ENCODE measurements at places on chromosomes 11 and 22. TPM values are rescaled to one million over a fixed set of nuclear protein-coding genes. Genes with fewer than 3 reads are reported as not detected.

OR52D1 gene
- not detected for total RNA-seq

DNA sequence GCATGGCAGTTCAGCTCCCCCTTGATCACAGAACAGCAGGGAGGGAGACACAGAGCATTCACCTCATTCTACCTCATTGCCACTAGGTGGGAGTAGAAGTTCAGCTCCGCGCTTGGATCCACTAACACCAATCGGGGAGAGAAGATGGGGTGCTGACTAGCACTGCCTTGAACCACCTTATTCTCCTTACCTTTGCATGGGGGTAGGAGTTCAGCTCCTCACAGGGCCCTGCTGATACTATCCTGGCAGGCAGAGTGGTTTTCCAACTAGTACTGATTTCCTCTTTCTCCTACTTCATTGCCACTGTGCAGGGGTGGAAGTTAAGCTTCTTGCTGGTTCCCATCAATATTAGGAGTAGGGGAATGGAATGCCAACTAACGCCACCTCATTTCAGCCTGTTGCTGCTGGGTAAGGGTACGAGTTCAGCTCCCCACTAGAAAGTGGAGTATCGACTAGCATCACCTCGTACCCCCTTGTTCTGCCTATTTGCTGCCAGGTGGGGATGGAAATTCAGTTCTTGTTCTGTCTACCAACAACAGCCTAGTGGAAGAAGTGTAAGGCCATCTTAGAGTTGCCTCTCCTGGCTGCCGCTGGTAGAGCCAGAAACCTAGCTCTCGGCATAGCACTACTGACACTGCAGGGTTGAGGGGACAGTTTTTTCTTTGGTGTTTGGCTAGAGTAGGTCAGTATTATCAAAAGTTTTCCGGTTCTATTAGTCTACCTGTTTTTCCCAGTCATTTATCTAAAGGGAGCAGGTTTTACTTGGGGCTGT, 550.9 kb upstream of the CCDC90B start:
- peak; percentile 19 for DNase-seq
- no peaks in the 10 kb centered on the region for H3K27me3 ChIP-seq
- H3K4me1 ChIP-seq, result no peaks in the 10 kb centered on the region
- no peak overlapping the region for H3K4me3 ChIP-seq
- no peak overlapping the region for H3K27ac ChIP-seq
- no peaks in the 10 kb centered on the region for H3K36me3 ChIP-seq

- H3K27ac ChIP-seq, result no peak overlapping the region
- no peaks in the 10 kb centered on the region for H3K36me3 ChIP-seq
- H3K4me3 ChIP-seq, result no peak overlapping the region
Observed at GRCh38 chr11:44269369-44270351, 40.3 kb downstream of the ALX4 start.

DNA sequence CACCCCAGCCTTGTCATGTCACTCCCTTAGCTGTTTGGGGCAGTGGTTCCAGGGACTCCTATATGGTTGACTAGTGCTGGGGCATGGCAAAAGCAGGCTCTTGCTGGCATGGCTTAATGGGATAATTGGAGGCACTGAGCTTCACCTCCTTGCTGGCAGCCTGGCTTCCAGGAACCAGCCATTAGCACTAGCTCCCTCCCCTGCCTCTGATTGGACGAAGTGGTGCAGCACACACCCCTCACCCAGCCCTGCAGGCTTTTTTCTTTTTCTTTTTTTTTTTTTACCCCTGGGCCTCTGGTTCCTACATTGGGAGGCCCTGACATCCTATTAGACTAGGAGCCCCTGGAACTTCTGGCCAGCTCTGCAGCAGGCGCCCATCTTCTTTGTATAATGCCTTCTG, 18.6 kb downstream of the PHLDB1 start:
- peaks cover 60% of the 10 kb centered on the region for H3K4me1 ChIP-seq
- H3K27me3 ChIP-seq, result no peaks in the 10 kb centered on the region
- H3K27ac ChIP-seq, result no peak overlapping the region
- peaks cover 43% of the 10 kb centered on the region for H3K36me3 ChIP-seq
- peak; percentile 33 for DNase-seq
- H3K4me3 ChIP-seq, result no peak overlapping the region

TMEM135 gene
- total RNA-seq, result 16.9 TPM

DNA sequence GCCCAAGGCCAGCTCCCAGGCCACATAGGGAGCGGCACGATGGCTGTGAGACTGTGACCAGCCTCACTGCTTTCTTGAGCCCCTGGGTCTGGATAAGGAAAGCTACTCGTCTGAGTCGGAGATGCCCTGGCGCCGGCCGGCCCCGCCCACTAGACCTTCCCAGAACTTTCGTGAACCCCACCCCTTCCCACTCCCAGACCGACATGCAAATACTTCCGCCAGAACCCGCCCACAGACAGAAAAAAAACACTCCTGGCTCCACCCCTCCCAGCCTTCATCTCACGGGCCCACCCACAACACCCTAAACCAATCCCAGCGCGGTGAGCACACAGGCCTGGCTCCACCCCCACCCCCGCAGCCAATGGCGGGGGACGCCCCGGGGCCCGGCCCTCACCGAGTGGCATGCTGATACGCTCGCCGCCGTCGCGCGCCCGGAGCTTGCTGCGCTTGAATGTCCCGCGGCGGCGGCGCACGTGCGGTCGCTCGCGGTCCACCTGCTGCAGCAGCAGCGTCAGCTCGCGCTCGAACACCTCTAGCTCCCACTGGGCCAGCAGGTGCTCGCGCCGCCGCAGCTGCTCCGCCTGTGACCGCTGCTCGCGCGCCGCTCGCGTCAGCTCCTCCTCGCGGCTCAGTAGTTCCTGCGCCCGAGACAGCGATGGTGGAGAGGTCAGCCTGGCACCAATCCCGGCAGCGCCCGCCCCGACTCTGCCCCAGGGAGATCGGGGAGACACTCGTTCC, 7.0 kb downstream of the MAP3K11 start:
- H3K4me1 ChIP-seq, result peaks cover 28% of the 10 kb centered on the region
- peak; percentile 97 for DNase-seq
- H3K4me3 ChIP-seq, result peak overlapping the region; percentile 61
- peaks cover 56% of the 10 kb centered on the region for H3K36me3 ChIP-seq
- H3K27me3 ChIP-seq, result no peaks in the 10 kb centered on the region

DNA sequence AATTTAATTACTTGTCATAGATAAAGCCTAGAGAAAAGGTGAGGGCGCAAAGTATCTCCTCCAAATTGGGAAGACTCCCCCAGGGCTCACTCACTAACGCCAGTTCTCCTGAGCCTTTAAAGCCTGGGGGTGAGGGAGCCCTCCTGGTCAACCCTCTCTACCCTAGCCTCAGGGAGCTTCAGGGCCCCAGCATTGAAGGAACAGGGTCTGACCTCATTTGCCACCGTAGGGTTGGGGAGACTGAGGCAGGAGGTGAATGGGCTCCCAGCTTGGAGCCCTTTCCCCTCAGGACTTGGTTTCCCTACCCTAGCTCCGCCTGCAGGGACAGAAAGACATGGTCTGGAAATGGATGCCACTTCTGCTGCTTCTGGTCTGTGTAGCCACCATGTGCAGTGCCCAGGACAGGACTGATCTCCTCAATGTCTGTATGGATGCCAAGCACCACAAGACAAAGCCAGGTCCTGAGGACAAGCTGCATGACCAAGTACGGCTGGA, 1.7 kb downstream of the FOLR2 start:
- peak overlapping the region; percentile 22 for H3K4me3 ChIP-seq
- H3K36me3 ChIP-seq, result no peaks in the 10 kb centered on the region
- no peak for DNase-seq

DNA sequence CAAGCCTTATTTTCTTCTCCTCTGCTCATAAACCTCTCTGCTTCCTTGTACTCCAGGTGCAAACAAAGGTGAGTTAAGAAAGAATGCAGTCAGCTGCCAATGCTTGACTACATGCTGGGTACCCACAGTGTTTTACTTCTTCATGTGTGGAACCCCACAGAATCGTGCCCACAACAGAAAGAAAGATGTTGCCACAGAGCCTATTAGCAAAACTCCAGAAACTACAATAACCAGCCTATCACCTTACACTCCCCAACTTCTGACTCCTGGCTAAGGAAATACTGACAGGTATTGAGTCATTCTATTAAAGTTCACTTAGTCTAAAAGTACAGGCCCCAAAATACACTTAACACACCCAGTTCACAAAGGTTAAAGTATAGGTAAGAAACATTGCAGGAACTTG, 56.9 kb upstream of the CCDC89 start:
- DNase-seq, result no peak
- H3K27ac ChIP-seq, result no peak overlapping the region
- H3K27me3 ChIP-seq, result no peaks in the 10 kb centered on the region
- H3K4me1 ChIP-seq, result no peaks in the 10 kb centered on the region

PTPN5 gene
- total RNA-seq, result 0.22 TPM

DNA sequence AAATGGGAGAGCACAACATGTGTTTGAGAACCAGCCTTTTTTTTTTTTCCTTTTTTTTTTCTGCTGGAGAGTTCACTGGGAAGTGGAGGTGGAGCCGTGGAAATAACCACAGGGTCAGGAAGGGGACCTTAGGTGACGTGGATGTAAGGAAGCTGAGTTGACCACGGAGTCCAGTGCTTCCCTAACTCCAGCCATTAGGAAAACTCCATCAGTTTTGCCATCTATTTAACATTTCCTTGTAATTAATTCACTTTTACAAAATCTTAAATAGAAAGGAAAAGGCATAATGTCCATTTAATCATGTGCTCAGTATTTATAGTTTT, 2.0 kb upstream of the CDK2AP2 start:
- H3K27ac ChIP-seq, result no peak overlapping the region
- peaks cover 11% of the 10 kb centered on the region for H3K36me3 ChIP-seq
- no peak for DNase-seq
- peaks cover 10% of the 10 kb centered on the region for H3K27me3 ChIP-seq
- peaks cover 24% of the 10 kb centered on the region for H3K4me1 ChIP-seq

KCNK7 gene
- 0.19 TPM for total RNA-seq

GRCh38 chr11:34145847-34146381, 40.5 kb downstream of the NAT10 start:
- H3K4me3 ChIP-seq, result no peak overlapping the region
- H3K27ac ChIP-seq, result no peak overlapping the region
- no peaks in the 10 kb centered on the region for H3K27me3 ChIP-seq
- H3K36me3 ChIP-seq, result no peaks in the 10 kb centered on the region

DNA sequence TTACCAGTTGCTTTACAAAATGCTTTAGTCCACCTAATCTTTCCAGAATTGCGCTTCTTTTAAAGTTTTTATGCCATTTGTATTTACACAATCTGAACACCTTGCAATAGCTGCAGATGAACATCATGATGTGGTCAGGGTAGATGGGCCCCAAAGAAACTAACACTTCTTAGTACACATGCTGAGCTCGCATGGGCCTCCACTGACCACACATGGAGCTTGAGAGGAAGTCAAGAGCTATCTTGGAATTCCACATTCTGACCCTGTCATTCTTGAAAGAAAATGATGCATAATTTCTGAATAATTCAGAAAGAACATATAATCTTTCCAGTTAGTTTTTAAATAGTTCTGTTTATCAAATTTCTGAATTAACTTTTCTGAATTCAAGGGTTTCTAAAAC, 7.7 kb downstream of the LIPT2 start:
- H3K27ac ChIP-seq, result no peak overlapping the region
- DNase-seq, result no peak
- no peaks in the 10 kb centered on the region for H3K4me1 ChIP-seq

LRRC74B gene
- total RNA-seq, result not detected

HBG2 gene
- not detected for total RNA-seq

GRCh38 chr11:13745165-13745564, 76.7 kb downstream of the FAR1 start:
- H3K4me3 ChIP-seq, result no peak overlapping the region
- DNase-seq, result no peak
- H3K27me3 ChIP-seq, result no peaks in the 10 kb centered on the region
- H3K27ac ChIP-seq, result no peak overlapping the region
